NCI-H526 (cell line): ENCODE measurements at places on chromosomes 7 and 10.

GRCh38 chr7:112788778-112789343 lies 1.3 kb downstream of the TMEM168 start:
- peak; percentile 33 for DNase-seq

DNA sequence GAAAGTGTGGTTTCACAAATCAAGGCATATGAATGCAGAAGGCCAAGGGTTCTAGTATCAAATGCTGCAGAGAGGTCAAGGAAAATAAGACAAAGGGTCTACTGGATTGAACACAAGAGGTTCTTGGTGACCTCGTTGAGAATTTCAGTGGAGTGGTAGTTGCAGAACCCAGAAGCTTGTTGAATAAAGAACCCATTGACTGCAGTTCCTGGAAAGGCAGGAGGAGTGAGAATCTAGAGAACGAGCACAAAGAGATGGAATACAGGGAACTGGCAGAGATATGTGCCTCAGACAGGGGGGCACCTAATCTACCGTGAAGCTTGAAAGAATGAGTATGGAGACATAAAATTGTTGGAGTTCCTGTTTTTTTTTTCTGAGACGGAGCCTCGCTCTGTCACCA lies 3.5 kb upstream of the SEPTIN7 start:
- DNase-seq, result no peak

DNA sequence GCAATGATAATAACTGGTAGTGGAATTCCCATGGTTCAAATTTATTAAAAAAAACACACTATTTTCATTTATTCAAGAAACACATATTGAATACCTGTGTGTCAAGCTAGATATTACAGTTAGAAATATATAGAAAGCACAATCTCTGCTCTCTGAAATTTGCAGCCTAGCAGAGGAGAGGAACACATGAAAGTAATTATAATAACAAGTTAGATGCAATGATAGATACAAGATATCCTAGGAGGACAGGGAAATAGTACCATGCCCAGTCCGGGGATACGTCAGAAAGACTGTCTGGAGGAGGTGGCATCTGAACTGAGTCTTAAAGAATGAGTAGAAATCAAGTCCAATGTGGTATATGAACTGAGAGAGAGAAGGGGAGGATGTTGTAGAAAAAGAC lies 485.6 kb upstream of the C7orf33 start:
- DNase-seq, result no peak

DNA sequence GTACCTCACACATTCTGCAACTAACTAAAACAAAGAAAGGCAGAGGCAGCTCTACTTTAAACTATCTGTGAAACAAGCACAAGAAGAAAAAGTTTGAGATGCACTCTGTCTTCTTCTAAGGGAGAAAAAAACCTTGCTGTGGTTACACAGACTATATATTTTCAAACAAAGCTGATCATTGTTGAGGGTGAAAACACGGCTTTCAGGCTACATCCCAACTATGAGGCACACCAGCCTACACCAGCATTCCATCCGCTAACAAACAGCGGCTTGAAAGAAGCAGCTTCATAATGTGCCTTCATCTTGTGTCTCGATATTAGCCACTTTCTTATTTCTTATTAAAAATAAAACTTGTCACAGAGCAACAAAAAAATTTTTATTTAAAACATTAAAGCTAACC lies 79.1 kb downstream of the USP6NL start:
- no peak for DNase-seq

GRCh38 chr7:21028599-21028998 lies 241.9 kb upstream of the SP8 start:
- DNase-seq, result no peak

DNA sequence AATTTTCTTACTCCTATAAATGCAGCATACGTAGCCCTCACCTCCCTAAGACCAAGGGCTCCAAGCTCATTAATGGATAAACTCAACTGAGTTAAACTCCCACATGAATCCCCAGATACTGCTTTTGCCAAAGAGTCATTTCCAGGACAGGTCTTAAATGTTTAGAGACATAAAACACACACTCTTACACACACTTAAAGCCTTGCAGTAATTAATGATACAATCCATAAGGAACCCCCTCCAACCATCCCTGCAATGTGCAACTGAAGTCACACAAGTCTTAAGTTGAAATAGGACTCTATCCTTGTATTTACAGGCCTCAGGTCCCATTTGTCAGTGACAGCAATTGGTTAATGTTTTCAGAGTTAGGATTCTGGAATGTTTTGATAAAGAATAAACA lies 194.1 kb downstream of the FANK1 start:
- DNase-seq, result no peak

DNA sequence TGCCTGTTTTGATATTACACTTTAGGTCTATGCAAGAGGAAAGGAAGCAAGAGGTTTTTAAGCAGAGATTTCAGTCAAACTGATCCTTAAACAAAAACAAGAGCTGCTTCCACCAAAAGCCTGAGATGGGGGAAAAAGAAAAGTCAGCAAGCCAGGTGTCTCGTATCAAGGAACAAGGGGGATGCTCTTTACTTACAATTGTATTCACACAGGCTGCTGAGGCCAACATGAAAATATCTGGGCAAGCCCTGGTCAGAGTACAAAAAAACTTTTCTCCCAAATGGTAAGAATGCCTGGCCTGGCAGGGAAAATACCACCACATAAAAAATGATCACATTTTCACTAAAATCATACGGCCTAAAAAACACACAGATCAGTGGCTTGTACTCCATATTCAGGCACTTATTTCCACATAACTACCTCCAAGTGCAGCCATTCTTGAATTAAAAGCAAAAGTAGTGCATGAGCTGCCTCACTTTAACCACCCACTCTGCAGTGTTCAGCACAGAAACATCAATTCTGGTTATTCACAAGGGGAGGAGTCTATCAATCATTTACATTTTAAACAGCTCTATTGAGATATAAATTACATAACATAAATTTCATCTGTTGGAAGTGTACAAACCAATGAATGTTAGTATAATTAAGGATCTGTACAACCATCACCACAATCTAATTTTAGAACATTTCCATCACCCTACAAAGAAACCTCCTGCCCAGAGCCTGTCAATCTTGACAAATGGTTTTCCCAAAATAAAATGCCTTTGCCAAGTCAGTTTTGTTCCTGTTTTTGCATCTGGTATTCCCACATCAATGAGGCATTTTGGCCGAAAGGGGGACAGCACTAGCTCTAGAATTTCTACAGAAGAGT lies 70.2 kb downstream of the GRB10 start:
- DNase-seq, result no peak

DNA sequence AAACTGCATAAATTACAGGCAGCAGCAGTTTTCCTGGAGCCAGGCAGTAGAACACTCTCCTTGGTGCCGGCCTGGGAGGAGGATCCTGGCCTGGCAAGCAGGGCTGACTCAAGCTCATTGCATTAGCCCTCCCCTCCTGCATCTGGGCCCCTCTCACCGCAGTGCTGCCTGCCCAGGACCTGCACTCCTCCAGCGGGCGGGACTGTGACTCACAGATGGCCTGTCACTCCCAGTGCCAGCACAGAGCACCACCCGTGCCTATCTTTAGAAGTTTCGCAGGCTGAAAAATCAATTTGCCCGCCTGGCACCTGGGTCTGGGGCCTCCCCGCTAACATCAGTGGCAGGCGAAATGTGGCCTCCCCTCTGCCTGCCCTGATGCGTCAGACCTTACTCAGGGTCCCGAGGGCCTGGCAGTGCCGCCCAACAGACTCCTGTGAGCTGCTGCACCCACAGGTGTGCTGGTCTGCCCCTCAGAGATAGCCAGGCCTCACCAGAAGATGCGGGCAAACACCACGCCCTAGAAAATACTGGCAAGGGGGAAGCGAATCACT lies 123.8 kb downstream of the KCNMA1 start:
- peak; percentile 68 for DNase-seq

DNA sequence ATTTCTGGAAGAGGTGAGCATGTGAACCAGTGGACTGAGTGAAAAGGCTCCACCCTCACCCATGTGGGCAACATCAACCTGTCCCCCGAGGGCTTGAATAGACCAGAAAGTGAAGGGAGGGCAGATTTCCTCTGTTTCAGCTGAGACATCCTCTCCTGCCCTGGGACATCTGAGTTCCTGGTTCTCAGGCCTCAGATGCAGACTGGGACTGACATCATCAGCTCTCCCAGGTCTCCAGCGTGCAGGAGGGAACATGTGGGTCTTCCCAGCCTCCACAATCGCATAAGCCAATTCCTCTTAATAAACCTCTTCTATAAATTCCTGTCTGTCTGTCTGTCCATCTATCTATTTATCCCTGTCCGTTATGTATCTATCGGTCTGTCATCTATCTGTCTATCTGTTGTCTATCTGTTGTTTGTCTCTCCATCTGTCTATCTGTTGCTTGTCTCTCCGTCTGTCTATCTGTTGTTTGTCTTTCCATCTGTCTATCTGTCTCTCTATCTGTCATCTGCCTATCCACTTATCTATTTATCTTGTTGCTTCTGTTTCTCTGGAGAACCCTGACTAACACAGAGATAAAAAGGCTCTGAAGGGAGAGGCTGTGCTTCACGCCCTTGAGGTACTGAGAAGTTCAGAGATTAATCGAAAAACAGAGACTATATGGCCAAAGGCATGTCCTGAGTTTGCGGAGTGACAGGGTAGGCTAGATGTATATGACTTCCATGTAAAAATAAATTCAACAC lies 140.3 kb upstream of the PFKP start:
- no peak for DNase-seq

DNA sequence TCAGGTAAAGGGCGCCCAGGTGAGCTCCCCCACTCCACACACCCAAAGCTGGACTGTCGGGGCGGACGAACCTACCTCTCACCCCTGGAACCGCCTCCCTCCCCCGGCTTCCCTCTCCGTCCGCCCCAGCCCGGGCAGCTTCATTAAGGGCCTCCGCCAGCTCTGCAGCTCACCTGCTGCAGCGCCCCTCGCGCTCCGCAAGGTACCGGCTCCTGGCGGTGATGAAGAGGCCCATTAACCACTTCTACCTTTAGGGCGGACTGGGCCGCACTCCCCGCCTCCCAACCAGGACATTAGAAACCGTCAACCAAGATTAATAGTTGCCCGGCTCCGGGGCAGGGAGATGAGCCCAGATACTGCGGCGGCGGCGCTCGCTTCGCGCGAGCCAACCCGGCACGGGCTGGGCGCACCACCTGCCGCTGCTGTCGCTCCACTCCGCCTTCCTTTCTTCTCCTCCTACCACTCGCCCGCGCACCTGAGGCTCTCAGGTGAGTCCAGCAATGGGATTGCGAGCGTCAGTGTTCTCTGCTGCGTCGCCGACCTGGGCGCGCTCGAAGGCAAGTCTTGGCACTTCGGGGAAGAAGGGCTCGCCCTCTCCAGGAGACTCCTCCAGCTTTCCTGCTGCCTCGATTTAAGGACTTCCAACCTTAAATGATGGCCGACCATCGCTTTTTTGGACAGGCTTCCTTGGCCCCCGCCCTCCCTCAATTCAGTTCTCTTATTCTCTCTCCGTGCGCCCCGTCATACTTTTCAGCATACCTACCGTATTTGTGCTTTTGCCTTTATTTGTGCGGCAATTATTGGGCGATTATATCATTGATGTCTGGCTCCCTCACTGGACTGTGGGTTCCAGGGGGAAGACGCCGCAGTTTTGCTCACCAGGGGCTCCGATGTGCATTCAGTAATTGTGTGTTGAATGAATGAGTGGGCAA lies 13.6 kb upstream of the KAZALD1 start:
- peak; percentile 94 for DNase-seq

GRCh38 chr7:17646253-17646956 lies 293.9 kb downstream of the SNX13 start:
- no peak for DNase-seq

DNA sequence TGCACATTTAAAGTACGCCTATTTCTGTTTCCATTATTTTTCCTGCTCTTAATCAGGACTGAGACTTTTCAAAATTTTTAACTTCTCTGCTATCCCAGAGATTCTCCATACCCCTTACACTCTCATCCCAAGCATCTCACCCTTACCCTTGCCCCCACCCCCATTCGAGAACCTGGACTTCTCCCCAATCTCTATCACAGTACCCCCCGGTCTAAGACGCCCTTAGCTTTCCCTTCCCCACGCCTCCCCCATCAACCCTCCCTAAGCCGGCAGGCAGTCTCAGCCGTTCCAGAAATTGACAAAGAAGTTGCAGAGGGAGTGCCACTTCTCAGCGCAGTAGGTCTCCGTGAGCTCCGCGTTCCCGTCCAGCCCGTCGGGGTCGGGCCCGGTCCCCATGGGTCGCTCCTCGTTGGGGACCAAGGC lies 1.4 kb downstream of the FGFBP3 start:
- DNase-seq, result peak; percentile 40

DNA sequence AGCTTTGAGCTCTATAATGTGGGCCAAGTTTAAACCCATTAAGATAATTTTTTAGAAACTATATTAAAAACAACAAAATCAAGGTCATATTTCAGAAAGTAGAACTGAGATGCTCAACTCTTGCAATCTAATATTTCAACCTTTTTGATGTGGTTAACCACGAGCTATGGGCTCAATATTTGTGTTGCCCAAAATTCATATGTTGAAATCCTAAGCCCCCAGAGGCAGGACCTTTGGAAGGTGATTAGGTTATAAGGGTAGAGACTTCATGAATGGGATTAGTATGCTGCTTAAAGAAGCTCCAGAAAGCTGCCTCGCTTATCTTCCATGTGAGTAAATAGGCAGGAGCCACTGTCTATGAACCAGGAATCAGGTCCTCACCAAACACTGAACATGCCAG lies 284.4 kb downstream of the CRPPA start:
- no peak for DNase-seq

GRCh38 chr10:112915590-112916572 lies 34.2 kb upstream of the TCF7L2 start:
- DNase-seq, result no peak

- DNase-seq, result no peak
These were observed 14.5 kb downstream of the VWC2 start for GRCh38 chr7:49787980-49788379.

- DNase-seq, result no peak
These were observed 199.2 kb downstream of the SLC25A13 start for GRCh38 chr7:96122746-96123145.

GRCh38 chr7:150958597-150958996 lies 19.5 kb downstream of the KCNH2 start:
- no peak for DNase-seq

DNA sequence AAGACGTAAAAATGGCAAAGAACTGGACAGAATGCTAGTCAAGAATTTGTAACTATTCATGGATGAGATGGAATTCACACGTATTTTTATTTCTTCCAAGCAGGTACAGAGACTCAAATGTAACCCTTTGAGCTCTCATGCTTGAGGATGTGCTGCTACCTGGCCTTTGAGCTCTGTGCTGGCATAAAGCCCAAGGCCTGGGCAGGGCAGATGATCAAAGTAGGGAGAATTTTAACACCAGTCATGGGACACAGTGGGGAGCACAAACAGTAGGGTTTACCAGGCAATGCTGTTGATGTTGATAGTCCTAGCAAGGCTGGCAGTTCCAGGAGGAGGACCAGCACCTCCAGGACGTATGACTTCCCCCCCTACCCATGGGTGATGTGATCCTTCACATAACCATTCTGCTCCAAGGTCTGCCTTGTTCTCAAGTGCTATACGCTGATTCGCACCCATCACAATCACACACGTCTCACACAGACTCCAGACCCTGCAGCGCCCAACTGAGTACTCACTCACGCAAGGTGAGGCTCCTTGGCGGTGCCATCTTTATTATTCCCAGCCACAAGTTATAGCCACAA lies 48.6 kb upstream of the DLG5 start:
- no peak for DNase-seq
